ENCODE measurements at places on chromosomes 7 and 10.
A peak's percentile ranks its signal among the peaks of the same experiment; 100 is the strongest.

GRCh38 chr7:133601617-133602016, 348.7 kb downstream of the EXOC4 start:
- no peak for DNase-seq

- DNase-seq: no peak
These were observed 37.0 kb downstream of the HTR5A start for GRCh38 chr7:155107126-155107525.

- no peak for DNase-seq
These were observed 29.8 kb downstream of the ITPRIP start for GRCh38 chr10:104308439-104308903.

- no peak for DNase-seq
These were observed 353.5 kb upstream of the LRGUK start for GRCh38 chr7:133773601-133774000.

GRCh38 chr7:74280985-74281384, 8.2 kb upstream of the CLIP2 start:
- DNase-seq: no peak

DNA sequence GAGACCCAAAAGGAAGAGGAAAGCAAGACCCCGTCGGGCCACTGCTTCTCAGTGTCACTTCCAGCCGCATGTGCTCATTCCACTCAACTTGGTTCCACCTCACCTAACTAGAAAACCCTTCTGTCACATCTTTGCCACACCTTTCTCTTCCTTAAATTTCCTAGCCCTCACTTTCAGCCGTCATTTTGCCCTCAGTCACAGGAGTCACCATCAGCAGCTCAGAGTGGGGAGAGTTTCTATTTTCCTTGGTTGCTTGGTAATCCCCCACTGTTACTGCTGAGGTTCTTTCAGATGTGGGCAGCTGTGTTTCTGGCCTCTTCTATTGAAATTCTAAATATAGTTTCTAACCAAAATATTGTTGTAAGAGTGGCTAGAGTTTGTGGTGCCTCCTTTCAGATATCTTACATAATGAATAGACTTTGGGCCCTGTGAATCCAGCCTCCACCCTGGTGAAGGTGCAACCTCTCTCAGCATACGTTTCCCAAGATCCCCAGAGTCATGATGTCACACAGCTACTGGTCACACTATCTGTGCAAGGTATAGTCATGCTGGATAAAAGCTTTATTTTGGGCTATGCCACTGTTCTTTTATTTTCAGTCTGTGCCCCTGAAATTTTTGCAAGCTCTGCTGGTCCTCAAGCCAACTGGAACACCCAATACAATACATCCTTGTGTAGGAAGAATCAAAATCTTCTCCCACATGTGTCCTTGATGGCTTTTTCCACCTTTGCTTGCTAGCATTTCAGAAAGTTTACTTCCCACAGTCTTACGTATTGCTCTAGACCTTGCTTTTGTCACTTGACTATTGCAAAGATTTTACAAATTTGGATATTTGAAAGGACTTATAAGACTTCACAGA, 9.2 kb downstream of the AGBL3 start:
- no peak for DNase-seq

GRCh38 chr10:22536620-22537019, 177.8 kb downstream of the PIP4K2A start:
- DNase-seq: peak; percentile 47

DNA sequence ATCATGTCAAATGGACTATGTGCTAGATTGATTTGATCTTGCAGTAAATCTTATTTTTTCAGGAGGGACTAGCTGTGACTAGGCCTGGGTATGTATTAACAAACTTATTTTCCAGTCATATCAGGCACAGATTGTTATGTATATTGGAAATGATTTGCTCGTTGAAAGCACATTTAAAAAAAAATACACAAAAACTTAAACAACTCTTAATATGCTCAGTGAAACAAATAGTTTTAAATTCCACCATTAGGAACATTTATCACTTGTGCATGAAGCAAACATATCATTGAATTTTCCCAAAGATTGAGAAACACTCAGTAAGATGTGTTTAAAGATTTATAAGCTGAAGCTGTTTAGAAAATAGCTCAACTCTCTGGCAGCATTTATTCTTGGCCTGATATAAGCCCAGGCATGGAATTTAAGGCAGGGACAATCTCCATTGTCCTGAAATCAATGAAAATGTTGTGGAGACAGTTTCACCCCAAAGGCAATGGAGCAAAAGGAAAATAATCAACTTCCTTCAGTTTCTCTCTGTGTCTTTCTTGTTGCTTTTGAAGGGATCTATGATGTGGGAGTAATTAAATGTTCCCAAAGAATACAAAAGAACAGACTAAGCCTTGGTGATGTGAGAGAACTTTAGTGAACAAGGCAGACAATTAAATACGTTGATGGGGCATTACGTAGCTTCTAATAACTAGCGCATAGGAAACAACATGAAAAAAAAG, 250.3 kb downstream of the GPR37 start:
- peak; percentile 3 for DNase-seq

DNA sequence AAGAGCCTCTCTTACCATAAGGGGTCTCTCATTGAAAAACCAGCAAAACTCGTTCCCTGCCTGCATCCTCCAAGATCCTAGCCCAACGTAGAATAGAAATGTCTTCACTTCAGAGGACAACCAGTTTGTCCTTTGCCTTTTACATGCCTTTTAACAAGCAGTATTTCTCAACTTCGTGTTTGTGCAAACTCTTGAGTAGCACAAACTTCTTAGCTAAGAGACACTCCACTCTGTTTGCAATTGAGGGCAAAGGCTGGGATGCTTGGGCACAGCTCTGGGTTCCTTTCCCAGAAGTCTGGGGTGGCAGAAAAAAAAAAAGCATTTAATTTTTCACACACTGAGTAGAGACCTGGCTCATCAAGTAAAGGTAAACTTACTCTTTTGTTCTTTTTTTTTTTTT, 19.5 kb upstream of the KCTD7 start:
- no peak for DNase-seq

DNA sequence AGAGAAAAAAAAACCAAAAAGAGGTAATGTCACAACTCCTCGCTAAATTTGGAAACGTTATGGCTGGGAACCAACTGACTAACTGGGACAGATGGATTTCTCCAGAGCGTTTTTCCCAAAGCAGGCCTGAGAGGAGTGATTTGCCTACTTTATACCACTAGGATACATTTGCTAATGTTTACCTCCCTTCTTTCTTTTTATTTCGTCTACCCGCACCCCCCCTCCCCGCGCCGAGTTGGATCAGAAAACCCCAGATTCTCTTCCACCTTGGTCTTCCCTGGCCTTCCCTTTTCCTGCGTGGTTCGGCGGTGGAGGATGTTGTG, 7.2 kb downstream of the CPA2 start:
- DNase-seq: peak; percentile 29

DNA sequence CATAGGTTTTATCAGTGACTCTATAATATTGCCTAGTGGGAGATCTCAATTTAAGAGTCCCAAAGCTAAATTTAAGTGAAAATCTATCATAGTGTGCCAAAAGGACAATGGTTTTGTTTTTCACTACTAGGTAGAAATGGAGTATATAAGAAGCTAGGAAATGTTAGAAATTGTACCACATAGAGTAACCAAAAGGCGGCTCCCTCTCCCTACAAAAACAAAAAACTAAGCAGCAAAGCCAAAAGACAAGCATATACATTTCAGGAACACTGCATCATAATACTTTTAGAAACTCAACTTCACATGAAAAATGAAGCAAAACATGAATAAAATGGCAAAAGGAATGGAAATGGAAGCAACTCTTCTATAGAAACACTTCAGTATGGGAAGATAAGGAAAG, 271.6 kb downstream of the CACNA2D1 start:
- no peak for DNase-seq

DNA sequence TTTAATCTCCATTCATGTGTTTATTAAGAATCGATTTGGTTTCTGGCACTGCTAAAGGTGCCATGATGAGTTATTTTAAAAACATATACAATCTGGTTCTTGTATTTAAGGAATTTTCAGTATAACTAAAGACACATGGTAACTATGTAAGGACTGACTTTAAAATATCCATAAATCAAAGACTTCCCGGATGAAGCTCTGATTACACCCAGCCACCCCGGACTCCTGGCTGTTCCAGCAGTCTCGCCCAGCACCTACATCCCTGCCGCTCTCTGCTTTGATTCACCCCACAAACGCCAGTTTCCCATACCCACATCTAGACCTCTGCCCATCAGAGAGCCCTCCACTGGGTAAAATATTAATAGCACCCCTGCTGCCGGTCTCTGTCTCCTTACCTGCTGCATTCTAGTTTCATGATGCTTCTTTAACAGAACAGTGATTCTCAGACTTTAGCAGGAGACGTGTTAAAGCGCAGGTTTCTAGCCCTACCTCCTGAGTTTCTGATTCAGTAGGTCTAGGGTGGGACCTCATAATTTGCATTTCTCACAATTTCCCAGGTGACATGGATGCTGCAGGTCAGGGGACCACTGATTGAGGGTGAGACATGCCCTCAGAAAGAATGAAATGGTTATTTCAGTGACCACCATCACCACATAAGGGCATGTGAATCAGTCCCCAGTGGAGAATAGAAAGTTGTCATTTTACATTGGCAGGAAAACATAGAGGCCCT, 185.7 kb downstream of the KIAA1217 start:
- DNase-seq: no peak

DNA sequence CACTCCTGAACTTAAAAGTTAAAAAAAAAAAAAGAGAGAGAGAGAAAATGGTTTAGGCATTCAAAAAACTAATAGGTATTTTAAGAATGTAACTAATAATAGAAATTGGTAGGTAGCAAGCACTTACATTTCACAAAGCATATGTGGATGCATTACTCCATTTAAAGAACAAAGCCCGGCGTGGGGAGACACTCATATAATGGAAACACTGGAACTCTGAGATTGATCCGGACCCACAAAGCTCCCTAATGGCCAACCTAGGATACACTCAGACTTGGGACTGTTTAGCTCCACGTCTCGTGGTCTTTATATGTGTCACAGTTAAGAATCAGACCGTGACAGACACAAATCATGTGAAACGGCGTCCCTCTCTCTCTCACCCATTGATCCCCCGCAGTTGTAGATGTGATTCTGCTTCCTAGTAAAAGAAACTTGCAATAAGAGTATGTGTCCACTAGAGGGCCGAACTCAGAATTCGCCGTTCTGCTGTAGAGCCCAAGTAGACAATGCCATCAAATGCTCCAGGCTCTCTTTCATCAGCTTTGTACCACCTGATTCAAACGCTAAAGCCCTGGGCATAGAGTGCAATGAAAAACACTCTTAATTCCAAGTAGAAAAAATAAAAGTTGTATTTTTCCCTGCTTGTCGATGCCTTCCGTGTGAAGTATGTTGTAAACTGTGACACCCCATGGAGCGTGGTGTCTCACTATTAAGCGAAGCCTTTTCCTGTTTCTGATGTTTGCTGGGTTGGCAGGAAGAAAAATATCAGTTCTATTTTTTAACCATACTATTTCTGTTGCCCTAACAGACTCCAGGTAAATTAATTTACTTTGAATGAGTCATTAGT, 429.0 kb upstream of the MTPN start:
- DNase-seq: peak; percentile 79

DNA sequence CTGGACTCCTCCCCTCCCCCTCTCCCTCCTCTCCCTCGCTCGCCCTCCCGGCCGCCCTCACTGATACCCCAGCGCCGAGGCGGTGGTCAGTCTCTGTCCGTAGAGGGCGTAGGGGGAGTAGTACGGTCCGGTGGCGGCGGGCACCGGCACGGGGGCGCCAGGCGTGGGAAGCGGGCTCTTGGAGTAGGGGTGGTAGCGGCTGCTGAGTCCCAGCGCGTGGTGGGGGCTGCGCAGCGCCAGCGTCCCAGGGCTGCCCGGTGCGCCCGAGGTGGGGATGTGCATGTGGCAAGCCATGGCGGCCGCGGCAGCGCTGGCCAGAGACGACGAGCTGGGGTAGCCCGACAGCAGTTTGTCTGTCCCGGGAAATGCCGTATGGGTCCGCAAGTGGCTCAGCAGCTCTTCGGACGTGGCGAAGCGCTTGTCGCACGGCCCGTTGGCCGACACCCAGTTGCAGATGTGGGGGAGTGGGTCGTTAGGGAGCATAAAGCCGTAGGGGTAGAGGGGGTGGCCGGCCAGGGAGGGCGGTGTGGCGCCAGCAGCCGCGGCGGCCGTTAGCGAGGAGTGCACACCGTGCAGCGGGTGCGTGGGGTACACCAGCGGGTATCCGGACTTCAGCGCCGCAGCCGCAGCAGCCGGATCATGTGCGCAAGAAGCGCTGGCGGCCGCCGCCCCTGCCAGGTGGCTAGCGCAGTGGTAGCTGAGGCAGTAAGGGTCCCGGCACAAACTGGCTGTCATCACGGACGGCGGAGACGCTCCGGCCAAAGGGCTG, 2.7 kb downstream of the ZNF503 start:
- no peak for DNase-seq

GRCh38 chr10:60950300-60950699, 6.3 kb upstream of the RHOBTB1 start:
- no peak for DNase-seq
